Hindlimb muscle (tissue), 1 donor: ENCODE measurements at places on chromosomes 4 and X.

GRCh38 chrX:56853436-56853835, 124.4 kb downstream of the NBDY start:
- DNase-seq = no peak

DNA sequence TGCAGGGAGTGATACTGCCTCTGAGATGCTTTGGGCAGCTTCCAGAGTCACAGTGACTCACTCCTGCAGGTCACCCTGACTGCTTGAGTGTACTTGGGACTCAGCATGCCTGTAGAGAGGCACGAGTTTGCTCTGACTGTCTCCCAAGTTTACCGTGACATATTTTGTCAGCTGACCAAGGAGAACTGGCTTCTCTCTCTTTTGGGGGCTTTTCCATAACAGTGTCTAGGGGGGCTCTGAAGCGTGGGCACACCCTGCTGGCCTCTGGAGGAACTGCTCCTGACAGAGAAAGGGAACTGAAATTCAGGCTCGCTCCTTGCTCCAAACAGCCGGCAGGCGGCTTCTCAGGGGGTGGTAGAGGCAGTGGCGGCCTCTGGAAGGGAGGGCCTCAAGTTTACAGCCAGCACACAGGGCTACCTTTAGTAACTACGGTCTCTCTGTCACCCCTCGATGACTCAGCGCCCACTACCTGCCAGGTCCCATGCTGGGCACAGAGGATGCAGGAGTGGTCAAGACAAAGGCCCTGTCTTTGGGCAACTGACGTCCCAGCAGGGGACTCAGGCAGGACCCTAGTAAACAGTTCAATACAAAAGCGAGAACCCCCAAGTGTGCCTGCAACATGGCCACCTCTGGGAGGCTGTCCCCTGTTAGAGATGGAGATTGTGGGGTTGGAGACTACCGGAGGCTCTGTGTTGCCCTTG, 17.8 kb downstream of the ZNF185 start:
- no peak for DNase-seq

- no peak for DNase-seq
Observed at GRCh38 chr4:55346851-55347255, 811 bp downstream of the SRD5A3 start.

DNA sequence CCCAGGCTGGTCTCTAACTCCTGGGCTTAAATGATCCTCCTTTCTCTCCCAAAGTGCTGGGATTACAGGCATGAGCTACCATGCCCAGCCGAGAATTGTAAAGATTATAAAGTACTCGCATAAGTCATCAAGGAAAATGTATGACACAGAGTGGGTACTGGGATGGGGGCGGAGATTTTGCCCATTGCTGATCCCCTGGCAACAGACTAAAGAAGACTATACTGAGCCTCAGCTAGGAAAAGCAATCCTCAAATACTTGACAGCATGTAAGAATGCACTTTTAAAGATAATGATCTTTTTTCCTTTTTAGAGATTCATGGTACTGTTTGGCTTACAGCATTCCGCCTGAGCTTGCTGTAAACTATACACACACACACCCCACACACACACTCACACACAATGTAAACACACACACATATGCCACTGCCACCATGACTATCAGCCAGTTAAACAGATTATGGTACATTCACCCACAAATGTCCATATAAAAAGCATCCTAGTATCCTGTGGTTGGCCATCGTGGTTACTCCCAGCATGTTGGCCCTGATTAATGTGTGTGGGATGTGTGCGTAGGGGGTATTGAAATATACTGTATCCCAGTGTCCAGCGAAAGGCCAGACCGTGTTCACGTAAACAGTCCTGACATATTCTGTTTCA, 113.0 kb downstream of the AMELX start:
- DNase-seq = no peak

DNA sequence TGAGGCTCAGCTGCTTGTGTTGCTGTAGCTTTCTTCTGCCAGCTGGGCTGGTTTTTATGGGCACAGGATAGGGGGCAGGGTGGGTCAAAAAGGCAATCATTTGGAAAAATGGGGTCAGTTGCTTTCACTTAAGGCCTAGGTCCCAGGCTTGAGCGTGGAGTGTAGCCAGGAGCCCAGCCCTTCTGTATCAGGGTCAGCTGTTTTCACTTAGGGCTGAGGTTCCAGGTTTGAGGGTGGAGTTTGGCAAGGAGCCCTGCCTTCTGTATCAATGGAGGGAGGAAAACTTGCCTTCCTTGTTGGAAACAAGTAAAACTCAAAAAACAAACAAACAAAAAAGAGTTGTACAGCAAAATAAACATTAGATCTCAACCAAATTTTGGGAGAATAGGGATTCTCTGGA, 37.0 kb upstream of the UGT8 start:
- DNase-seq = no peak

GRCh38 chrX:103538728-103539127, 19.4 kb upstream of the RAB40A start:
- no peak for DNase-seq

GRCh38 chr4:53039741-53040458, 177.8 kb downstream of the RASL11B start:
- DNase-seq = no peak
